ENCODE measurements at places on chromosomes 13 and 19.

DNA sequence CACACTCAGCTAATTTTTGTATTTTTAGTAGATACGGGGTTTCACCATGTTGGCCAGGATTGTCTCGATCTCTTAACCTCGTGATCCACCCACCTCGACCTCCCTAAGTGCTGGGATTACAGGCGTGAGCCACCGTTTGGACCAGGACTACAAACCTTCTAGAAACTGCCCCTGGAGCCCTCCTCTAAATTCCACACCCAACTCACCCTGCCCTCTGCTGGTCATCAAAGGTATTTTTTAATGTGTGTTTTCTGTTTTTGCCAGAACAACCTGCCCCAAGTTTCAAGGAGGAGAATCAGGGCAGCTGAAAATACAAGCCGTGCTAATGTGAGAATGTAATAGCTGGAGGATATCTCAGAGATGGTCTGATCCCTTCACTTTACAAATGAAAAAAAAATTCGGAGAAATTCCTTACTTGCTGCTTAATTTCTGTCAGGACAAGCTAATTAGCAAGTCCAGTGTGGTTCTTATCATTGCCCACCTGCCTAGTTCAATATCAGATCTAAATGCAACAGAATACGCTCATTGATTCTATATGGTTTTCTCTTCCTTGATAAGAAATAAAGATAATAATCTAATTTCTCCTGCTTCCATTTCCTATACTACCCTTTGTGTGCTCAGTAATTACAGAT lies 4.1 kb downstream of the ATP8A2 start:
- peak; percentile 75 for DNase-seq

DNA sequence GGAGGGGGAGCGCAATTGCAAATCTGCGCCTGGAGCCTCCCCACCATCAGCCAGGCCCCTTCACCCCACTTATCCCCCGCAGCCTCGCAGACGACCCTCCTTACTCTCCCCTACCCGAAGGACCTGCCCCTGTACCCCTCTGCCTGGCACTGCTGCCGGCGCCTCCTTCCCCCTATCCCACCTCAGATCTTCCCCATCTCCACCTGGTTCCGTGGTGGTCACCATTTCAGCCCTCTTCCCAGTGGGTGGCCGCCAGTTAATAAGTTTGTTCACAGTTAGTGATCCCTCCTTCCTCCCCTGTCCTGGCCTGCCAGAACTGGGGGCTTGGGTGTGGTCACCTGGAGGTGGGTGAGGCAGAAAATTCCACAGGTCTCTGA lies 397 bp downstream of the SLC44A2 start:
- no peak for DNase-seq

DNA sequence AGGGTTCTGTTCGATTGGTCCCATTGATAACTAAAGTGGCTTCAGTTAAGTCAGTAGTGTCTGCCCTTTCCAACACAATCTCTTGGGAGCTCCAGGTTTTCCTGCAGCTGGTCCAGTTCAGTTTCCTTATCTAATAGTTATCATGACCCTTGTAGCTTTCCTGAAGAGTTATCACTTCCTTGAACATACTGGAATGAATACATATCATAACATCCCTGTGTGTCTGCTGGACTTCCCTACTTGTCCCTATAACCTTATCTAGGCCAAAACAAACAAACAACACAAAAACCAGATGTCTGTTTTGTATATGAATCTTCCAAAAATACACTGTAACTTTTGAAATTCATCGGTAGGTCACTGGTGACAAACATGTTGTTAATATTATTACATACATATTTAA lies 167.6 kb downstream of the DCT start:
- DNase-seq = no peak

- DNase-seq = no peak
Observed at GRCh38 chr13:27193496-27193895, 21.9 kb upstream of the USP12 start.

- DNase-seq = no peak
Observed at GRCh38 chr13:45779901-45780300, 71.7 kb downstream of the SIAH3 start.

DNA sequence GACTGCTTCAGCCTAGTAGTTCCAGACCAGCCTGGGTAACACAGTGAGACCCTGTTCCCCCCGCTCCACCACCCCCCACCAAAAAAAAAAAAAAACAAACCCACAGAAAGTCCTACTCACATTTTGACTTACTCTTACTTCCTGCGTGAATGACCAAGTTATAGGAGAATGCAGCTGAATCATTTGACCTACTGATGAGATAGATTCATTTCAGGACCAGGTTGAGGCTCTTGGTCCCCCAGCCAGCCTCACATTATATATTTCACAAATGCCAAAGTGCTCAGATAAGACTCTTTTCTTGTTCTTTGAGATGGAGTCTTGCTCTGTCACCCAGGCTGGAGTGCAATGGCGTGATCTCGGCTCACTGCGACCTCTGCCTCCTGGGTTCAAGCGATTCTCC lies 70.2 kb downstream of the KLF5 start:
- DNase-seq = no peak

GRCh38 chr13:52695856-52696255 lies 43.2 kb downstream of the SUGT1 start:
- DNase-seq = peak; percentile 25

DNA sequence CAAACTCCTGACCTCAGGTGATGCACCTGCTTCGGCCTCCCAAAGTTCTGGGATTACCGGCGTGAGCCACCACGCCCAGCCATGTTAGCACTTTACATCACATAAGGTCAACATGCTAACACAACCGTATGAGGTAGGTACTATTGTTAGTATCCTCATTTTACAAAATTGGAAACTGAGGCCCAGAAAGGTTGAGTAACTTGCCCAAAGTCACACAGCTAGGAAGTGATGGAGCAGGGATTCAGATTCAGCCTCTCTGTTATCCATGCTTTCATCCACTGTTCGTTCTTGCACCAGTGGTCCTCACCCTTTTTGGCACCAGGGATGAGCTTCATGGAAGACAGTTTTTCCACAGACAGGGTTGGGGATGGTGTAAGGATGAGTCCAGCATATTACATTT lies 8.6 kb downstream of the COX6B1 start:
- no peak for DNase-seq

GRCh38 chr19:39704181-39705044 lies at the start of gene LGALS14:
Gene LGALS14, plus strand, starts transcription at chr19:39704481. Its CDS starts 48 bp downstream, at chr19:39704529.
- no peak for DNase-seq

GRCh38 chr13:30736461-30737320 lies 1.3 kb downstream of the ALOX5AP start:
- no peak for DNase-seq

- no peak for DNase-seq
Observed at GRCh38 chr19:18259893-18260292, 14.4 kb downstream of the IQCN start.

- DNase-seq = no peak
Observed at GRCh38 chr19:47283405-47284059, 8.8 kb downstream of the INAFM1 start.

DNA sequence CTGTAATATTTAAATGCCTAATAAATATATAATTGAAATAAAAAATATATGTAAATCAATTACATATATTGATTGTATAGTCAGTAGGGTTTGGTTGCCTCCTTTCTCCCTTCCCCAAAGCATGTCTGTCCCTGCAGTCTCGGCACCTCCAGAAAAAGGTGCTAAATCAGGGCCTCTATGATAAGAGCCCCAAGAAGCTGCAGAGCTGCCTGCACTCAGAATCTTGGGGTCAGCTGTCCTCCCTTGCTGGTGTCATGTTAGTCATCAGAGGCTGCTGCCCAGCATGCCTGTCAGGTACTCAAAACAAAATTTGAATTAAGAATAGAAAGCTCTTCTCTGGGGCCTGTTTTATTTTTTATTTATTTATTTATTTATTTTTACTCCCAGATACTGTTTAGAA lies 9.8 kb downstream of the FLT1 start:
- no peak for DNase-seq

- DNase-seq = no peak
Observed at GRCh38 chr19:39100500-39101166, 16.5 kb downstream of the ACP7 start.

GRCh38 chr19:5358173-5358800 lies 17.7 kb upstream of the PTPRS start:
- DNase-seq = peak; percentile 65

DNA sequence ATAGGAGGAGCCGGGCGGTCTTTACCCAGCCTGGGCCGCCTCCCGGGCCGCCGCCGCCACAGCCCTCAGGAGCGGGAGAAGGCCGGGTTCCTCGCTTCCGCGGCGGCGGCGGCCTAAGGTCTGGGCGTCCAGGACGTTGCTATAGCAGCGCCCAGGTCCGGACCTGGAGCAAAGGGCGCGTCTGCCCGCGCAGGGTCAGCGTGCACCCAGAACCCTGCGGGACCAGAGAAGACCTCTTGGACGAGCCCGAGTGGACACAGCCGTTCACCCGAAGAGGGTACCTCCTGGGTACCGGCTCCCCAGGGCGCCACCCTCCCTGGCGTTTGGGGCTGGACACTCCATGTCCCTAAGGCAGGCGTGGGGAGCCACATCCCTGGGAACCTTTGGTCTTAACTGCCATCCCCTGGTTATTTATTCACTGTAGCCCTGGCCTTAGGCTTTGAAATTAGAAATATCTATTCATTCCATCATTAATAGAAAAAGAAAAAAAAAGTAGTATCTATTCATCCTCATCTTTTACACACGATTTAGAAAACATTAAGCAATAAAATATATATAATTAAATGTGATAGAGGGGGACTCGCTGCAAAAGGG lies 2.4 kb downstream of the DZIP1 start:
- no peak for DNase-seq

GRCh38 chr13:26664876-26665275 lies 95.7 kb downstream of the GPR12 start:
- DNase-seq = no peak

- no peak for DNase-seq
Observed at GRCh38 chr13:47144782-47145181, 247.9 kb upstream of the HTR2A start.

DNA sequence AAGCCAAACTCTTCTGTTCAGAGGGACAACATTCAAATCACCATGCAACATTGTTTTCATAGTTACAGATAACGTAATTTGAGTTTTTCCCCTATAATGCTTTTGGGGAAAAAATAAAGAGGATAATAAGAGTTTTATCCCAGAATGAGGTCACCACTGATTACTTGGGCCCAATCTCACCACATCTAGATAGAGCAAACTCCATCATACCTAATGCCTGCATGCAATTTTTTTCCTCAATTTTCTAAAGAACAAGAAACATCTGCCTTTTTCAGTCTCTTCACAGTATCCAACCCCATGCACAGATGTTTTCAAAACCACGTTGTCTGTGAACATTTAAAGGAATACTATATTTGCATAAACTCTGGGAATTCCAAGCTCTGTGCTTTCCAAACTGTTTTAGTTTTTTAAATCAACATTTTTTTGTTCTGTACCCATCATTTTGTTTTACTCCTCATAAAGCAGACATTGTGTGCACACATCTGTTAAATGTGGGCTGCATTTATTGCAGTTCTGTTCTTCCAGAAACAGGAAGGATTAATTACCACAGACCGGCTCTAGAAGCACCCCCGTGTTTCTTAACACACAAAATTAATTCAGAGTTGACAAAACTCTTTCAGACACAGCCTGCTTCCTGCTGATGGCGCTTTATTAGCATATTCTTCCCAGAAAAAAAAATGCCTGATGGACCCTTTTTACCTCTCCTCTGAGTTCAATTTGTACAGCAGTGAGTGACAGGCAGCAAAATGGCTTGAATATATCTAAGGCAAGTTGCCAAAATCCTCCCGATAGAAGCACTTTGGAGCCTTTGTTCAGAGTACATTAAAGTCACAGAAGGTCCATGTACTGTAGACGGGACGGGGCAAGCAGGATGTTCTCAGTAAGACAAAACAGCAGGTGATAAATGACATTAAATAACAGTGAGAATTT lies 1171.9 kb downstream of the EFNB2 start:
- peak; percentile 5 for DNase-seq

- no peak for DNase-seq
Observed at GRCh38 chr13:100620792-100621191, 32.2 kb upstream of the GGACT start.

GRCh38 chr19:41356984-41357739 lies 3.4 kb upstream of the TGFB1 start:
- no peak for DNase-seq

Data from OCI-M1 (cell line).